ENCODE measurements at places on chromosomes 1 and 21. TPM values are rescaled to one million over a fixed set of nuclear protein-coding genes. Genes with fewer than 3 reads are reported as not detected.

DNA sequence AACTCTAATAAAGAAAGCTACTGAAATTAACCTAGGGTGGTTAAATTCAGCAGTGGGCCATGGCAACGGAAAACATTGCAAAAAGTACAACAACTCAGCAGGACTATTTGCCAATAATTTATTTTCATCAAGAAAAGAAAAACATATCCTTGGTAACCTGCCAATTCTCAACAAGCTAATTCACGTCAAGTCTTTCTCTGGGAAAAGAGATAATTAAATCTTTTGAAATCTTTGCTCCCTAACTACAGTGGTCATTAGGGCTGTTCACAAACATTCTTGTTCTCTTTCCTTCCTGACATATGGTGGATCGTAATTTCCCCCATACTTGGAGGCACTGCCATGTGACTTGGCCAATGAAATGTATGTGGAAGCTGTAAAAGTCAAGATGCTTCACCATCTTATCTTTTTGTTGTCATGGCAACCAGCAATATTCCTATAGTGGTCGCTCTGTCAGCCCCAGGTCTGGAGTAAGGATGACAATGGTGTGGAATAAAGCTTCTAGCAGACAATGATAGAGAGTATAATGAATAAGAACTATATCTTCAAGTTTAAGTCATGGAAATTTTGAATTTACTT is 29.6 kb upstream of the ZNF326 start:
- no peaks in the 10 kb centered on the region for H3K27me3 ChIP-seq
- no peaks in the 10 kb centered on the region for H3K36me3 ChIP-seq
- H3K4me1 ChIP-seq: no peaks in the 10 kb centered on the region
- H3K27ac ChIP-seq: no peak overlapping the region
- H3K4me3 ChIP-seq: no peak overlapping the region

DNA sequence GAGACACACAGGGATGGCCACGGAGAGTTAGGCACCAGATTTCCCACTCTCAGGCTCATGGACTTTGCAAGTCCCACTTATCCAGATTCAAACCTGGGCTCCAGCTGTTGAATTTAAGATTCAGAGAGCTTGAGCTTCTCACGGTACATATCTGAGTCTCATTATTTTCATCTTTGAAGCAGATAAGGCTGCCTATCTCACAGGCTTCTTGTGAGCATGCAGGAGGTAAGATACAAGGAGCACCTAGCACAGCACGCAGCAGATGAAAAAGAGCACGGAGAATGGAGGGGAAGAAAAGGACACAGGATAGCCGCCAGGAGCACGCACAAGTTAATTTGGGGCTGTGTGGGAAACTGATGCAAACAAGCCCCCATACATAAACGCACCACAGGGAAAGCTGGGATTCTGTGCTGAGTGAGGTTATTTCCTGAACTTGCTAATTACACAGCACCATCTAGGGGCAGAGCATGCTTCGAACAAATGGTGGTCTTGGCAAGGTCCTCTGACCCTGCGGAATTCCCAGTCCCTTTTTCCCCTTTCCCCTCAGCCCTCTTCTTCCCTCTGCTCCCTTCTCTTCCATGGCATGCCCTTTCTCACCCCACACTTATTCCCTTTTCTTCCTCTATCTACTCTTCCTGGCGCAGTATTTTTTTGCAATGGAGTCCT is 134.7 kb upstream of the VANGL1 start:
- no peak overlapping the region for H3K4me3 ChIP-seq
- no peaks in the 10 kb centered on the region for H3K27me3 ChIP-seq
- DNase-seq: no peak

- H3K4me1 ChIP-seq: no peaks in the 10 kb centered on the region
- peak overlapping the region; percentile 77 for H3K27ac ChIP-seq
- peak; percentile 64 for DNase-seq
- no peak overlapping the region for H3K4me3 ChIP-seq
- no peaks in the 10 kb centered on the region for H3K27me3 ChIP-seq
- no peaks in the 10 kb centered on the region for H3K36me3 ChIP-seq
These were observed 5.3 kb downstream of the COL18A1 start for GRCh38 chr21:45410151-45410864.

- no peak for DNase-seq
- H3K4me1 ChIP-seq: no peaks in the 10 kb centered on the region
- H3K27ac ChIP-seq: peak overlapping the region; percentile 66
- H3K4me3 ChIP-seq: peak overlapping the region; percentile 32
- H3K27me3 ChIP-seq: no peaks in the 10 kb centered on the region
These were observed 40.6 kb upstream of the LBR start for GRCh38 chr1:225468270-225469020.

- no peaks in the 10 kb centered on the region for H3K4me1 ChIP-seq
- no peaks in the 10 kb centered on the region for H3K27me3 ChIP-seq
- no peak overlapping the region for H3K27ac ChIP-seq
- H3K4me3 ChIP-seq: no peak overlapping the region
These were observed 666.4 kb downstream of the KCNT2 start for GRCh38 chr1:195941795-195942194.

DNA sequence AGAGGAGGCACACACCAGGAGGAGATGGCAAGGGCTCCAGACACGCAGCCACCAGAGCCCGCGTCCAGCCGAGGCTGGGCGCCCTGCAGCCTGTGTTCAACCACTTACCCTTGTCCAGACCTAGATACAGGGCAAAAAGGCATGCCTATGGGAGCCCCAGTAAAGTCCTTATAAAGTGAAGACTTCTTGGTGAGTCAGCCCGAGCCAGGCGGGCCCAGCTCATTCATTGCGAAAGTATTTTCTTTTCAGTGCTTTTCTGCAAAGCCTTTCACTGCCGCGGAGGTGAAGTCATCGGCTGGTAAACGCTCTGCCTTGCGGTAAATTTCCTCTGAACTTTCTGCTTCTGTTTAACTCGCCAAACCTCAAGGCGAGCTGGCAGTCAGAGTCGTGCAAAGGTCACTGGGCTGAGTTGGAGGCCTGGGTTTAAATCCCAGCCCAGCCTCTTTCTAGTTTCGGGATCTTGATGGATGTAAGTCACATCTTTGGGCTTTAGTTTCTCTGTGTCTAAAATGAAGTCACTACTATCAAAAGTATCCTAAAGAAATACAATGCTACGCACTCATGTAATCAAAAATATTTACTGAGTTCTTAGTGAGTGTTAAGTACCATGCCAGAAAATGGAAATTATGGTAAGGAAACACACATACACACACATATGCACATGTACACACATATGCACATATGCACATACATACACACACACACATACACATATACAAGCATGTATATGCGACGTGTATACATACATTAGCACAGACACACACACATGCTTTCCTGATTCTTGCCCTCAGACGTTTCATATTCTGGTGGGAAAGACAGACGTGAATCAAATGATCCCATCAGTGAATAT is 54.7 kb upstream of the IFFO2 start:
- H3K4me3 ChIP-seq: peak overlapping the region; percentile 18
- no peaks in the 10 kb centered on the region for H3K27me3 ChIP-seq
- H3K4me1 ChIP-seq: peaks cover 77% of the 10 kb centered on the region
- peak overlapping the region; percentile 94 for H3K27ac ChIP-seq
- peak; percentile 87 for DNase-seq

The TFF3 gene
- total RNA-seq: 5.8 TPM

The ODR4 gene
- 16.7 TPM for total RNA-seq
